Hepatocyte (in vitro differentiated cells): ENCODE measurements at places on chromosomes 16 and 17. TPM values are rescaled to one million over a fixed set of nuclear protein-coding genes. Genes with fewer than 3 reads are reported as not detected.

Gene LGALS9C
- not detected in 2 replicates for total RNA-seq

DNA sequence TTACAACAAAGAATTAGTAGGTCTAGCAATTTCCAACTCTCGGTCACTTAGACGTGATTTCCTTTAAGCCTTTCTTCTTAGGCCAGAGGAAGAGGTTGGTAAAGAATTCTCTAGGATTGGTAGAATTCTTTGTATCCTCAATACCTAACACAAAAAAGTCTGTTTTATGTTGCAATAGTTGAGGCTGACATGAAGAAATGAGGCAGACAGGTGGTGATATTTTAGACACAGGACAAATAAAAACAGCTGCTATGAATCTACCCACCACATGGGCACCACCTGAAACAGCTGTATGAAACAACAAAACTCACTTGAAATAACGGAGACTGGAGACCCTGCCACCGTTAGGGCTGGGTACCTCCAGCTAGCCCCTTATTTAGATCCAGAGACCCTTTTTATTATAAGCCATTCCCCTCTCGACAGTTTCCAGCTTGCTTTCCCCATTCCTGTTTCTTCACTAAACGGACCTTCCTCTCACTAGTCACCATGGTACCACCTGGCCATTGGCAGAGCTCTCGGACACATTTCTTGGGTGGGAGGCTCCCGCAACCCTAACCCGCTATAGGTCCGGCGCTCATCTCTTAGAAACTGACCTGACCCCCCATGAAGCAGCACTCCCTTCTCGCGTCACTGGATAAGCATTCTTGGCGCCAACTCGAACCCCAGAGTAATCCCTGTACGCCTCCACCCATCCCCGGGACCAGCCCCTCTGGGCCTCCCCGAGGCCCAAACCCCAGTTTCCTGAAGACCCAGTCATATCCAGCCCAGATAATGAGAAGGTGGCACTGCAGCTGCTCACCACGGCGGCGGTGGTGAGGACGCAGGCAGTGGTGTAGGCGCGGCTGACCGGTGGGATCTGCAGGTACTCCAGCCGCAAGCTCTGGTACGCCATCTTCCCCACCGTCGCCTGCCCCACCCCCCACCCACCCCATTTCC is at the start of gene DERL2:
DERL2 (minus strand) TSS at position 909 of the 936 bp plus-strand sequence; CDS start at position 892, 17 bp downstream.
- DNase-seq, result peak; percentile 57

- DNase-seq, result no peak
These were observed 93.8 kb downstream of the USP31 start for GRCh38 chr16:23055481-23055880.

DNA sequence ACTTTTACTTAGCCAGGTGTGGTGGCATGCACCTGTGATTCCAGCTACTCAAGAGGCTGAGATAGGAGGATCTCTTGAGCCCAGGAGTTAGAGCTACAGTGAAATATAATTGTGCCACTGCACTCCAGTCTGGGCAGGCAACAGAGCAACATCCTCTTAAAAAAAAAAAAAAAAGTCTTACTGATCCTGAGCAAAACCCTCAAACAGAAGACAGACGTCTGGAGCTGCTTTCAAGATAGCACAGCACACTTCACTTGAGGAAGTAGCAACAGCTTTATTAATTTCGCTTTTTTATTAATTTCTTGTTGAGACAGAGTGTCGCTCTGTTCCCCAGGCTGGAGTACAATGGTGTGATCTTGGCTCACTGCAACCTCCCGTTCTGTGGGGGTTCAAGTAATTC is 10.2 kb upstream of the GGA2 start:
- DNase-seq, result no peak

GRCh38 chr17:72176951-72177660 is 56.3 kb downstream of the SOX9 start:
- no peak for DNase-seq

Gene CACNG5
- not detected in 2 replicates for total RNA-seq

DNA sequence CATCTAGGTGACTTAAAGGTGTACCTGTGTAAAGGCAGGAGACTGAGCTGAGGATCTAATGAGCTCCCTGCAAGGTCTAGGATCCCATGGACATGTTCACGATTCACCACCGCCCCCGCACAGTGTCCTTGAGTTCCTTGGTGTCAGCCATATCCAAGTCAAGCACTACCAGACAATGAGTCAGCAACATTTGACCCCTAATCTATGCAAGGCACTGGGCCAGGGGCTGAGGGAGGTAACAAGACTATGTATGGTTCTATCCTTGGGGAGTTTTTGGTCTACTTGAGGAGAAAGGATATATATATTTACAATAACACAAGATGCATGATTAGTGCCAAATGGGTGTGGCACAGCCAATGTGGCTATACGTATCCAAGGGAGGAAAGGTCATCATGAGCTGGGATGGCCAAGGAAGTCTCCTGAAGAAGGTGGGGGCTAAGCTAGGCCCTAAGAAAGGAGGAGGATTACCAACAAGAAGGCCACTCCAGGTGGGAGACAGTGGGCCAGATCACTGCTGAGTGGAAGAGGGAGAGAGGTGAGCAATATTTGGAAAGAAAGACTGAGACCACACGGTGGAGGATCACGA is 35.0 kb downstream of the ITGB3 start:
- DNase-seq, result no peak

Gene DPEP2
- not detected in 2 replicates for total RNA-seq

- no peak for DNase-seq
These were observed 140.2 kb downstream of the TMEM132E start for GRCh38 chr17:34719569-34719968.

- no peak for DNase-seq
These were observed 2.4 kb downstream of the SPN start for GRCh38 chr16:29665294-29666077.

Gene TBC1D3K
- total RNA-seq, result not detected in 2 replicates

Gene BRIP1
- 4.0 and 7.5 TPM in 2 replicates for total RNA-seq

Gene CCDC182
- not detected in 2 replicates for total RNA-seq

GRCh38 chr17:58305626-58306025 is 23.0 kb downstream of the TSPOAP1 start:
- no peak for DNase-seq
